Stimulated activated naive B cell treated with anti-CD40 and anti-IgM and Interleukin-4, amounts not matched to agents 10 μg/mL and 1 μg/mL and 100 μg/mL, for 72 hours (primary cell): ENCODE measurements at places on chromosomes 11 and 22.

- DNase-seq: no peak
Observed at GRCh38 chr11:125140233-125140632, 24.3 kb upstream of the PKNOX2 start.

DNA sequence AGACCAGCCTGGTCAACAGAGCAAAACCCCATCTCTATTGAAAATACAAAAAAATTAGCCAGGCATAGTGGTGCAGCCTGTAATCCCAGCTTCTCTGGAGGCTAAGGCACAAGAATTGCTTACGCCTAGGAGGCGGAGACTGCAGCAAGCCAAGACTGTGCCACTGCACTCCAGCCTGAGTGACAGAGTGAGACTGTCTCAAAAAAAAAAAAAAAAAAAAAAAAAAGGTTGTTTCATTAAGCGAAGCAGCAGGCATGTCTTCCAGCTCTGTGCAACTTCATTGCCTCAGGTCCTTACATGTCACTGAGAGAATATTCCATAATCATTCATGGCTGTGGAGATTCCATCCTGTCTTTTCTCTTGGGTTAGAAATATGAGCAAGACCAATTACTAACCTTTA lies 16.9 kb downstream of the GAB2 start:
- DNase-seq: no peak

GRCh38 chr11:69371731-69372588 lies 78.0 kb downstream of the MYEOV start:
- DNase-seq: no peak

DNA sequence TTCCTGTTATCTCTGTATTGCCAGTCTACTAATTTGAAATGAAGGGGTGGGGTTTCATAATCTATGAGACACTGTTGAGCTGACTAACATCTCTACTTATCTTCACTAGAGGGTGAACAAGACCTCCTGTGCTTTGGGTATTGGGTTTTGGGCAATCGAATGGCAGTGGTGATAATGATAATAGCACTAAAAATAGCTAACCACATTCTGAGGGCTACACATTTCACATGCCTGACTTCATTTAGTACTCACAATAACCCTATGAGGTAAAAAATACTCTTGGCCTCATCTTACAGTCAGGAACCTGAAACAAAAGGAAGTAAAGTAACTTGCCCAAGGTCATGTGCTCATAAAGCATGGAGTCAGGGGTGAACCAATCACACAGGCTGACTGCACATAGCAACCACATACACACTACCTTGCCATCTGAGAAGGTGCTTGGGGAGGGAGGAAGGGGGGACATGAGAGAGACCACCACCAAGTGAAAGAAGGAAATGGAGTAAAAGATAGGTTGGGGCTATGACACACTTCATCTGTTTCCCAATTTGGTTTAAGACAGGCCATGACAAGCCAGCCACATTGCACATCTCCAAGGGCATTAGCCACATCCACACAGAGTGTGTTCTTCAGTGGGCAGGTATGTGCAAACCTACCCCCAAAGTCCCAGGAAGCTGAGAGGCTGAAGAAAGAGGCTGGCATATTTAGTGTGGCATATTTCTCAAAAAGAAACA lies 387.6 kb upstream of the DDI1 start:
- peak; percentile 13 for DNase-seq

- no peak for DNase-seq
Observed at GRCh38 chr22:17268501-17269223, 49.4 kb upstream of the ADA2 start.

- no peak for DNase-seq
Observed at GRCh38 chr22:24433001-24433827, 5.8 kb downstream of the ADORA2A start.

DNA sequence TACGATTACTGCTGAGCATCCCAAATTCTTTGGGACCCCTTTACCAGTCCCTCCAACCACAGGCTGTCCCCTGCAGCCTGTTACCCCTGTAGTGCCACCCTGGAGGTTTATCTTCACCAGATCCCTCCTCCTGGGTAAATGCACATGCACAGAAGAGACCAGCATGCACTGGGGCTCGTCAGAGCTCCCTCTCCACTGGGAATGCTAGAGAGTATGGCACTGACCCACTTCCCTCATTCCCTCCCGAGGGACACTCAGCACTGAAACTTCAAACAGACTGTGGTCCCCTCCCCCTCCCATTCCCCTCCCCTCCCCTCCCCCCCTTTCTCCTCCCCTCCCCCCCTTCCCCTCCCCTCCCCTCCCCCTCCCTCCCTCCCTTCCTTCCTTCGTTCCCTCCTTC lies 49.1 kb downstream of the C11orf91 start:
- no peak for DNase-seq

- DNase-seq: no peak
Observed at GRCh38 chr11:32469791-32470190, 34.5 kb upstream of the WT1 start.

DNA sequence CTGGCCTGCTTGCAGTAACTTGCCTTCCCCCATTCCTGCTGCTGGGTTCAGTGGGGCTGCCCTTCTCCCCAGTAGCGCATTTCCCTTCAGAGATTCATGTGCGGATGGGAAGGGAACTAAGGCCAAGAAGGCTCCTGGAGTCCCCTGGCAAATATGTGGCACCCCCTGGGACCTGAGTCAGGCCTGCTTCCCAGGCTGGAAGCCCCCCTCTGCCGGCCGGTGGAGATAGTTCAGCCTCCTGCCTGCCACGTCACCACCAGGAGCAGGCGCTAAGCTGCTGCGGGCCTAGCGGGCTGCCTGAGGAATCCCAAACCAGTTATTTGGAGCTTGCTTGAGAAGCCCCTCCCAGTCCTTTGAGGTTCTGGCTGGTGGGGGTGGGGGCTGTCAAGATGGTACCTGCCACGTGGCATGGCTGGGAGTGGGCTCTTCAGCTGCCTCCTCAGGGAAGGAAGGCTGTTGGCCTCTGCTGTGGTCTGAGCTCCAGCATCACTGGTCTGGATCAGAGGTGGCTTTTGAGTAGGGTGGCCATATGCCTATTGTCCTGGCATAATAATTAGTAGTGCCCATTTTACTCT lies 2.0 kb downstream of the SERPINH1 start:
- no peak for DNase-seq

DNA sequence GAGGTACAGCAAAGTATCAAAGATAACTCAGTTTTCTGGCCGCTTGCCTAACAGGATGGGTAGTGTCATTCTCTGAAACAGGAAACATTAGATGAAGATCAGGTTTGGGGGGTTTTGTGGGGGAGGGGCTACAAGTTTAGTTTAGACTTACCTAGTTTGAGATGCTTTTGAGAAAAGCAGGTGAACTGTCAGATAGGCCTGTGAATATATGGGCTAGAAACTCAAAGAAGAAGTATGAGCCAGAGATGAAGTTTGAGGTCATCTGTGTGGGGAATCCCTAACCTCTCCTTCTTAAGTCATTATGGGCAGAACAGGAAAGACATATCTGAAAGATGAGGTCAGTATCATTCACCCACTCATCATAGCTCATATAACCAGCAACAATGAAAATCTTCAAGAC lies 11.9 kb downstream of the HOATZ start:
- no peak for DNase-seq

- no peak for DNase-seq
Observed at GRCh38 chr22:50571264-50572175, 6.7 kb downstream of the CPT1B start.

DNA sequence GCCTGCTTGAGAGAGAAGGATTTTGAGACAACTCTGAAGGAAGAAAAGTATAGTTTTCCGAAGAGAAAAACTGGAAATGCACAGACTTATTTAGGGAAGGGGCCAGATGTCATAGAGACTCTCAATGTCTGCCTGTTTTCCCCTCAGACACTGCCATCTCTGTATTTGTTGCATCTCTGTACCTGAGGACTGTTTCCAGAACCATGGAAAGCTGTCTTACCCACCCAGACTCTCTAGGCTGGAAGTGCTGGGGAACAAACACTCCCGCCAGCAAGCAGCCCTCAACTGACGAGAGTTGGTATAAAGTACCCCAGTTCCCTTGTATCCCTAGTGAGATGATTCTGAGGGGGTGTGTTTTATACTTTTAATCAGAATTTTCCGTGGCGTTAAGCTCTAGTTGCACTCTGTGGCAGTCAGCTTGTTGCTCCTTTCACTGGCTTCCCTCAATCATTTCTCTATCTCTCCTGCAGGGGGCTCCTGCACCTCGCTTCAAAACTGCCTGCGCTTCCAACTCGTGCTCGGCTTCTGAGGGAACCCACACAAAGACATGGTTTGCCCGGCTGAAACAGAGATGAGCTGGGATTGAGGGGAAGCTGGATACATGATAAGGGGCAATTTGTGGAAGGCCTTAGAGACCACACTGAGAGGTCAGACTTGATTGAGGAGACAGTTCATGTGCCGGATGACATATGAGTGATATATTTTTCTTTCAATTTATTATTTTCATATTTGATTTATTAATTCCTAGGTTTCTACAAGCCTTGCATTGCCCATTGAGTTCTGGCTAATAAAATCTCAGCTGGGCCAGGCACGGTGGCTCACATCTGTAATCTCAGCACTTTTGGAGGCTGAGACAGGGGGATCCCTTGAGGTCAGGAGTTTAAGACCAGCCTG lies 36.9 kb upstream of the CLPB start:
- DNase-seq: peak; percentile 47

DNA sequence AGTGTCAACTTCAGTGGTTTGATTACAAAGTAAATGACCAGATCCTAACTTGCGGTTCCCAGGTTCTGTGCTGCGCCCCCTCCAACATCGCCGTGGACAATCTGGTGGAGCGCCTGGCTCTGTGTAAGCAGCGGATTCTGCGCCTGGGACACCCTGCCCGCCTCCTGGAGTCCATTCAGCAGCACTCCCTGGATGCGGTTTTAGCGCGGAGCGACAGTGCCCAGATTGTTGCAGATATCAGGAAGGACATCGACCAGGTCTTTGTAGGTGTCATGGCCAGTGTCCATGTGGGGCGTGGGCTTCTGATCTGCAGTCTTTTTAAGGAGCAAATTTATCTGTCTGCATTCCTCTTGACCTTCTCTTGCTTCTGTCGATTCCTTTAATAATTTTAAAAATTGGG lies 11.1 kb downstream of the IGHMBP2 start:
- no peak for DNase-seq

DNA sequence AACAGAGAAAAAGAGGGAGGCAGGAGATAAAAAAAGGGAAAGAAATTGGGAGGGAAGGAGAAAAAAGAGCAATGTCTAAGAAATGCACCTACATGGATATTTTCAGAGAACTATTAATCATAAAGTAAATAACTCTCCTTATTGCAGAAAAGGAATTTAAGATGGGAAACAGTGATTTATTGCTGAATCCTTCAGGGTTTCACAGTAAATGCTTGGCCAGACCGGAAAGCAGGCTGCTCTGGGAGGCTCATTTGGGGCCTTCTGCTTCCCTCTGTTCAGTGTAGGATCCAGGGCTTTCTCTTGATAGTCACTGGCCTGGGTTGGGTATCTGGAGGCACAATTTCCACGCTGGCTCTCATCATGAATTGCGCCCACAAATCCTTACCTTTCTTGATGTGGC lies 324.3 kb upstream of the SORL1-AS1 start:
- DNase-seq: no peak

GRCh38 chr11:290621-291231 lies 1.8 kb downstream of the PGGHG start:
- DNase-seq: no peak

- no peak for DNase-seq
Observed at GRCh38 chr11:75631086-75631730, 37.6 kb downstream of the MAP6 start.

DNA sequence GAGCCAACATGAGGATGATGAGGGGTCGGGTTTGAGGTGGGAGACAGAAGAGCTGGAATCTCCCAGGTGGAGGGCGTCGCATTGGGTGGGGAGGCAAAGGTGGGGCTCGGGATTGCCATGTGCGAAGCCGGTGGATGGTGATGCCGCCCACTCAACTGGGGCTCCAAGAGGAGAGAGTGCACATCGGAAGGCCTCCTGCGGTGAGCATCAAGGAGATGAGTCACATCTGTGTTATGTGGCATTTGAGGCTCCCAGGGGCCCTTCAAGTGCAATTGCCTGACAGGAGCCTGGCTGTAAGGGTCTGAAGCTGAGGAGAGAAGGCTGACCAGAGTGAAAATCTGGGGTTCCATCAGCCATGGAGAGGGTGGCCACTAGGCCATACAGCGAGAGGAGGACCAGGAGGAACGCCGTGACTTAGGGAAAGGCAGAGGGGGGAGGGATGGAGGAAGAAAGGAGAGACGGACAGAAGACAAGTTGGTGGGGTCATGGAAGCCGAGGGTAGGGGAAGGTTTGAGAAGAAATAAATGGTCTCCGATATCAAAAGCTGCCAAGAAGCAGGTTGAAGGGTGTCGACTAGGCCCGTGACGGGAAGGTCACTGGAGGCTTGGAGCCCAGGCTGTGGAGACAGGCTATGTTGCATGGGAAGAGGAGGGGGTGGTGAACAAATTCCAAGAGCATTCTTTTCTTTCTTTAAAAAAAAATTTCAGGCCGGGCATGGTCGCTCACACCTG lies 21.3 kb downstream of the RASD2 start:
- DNase-seq: no peak

DNA sequence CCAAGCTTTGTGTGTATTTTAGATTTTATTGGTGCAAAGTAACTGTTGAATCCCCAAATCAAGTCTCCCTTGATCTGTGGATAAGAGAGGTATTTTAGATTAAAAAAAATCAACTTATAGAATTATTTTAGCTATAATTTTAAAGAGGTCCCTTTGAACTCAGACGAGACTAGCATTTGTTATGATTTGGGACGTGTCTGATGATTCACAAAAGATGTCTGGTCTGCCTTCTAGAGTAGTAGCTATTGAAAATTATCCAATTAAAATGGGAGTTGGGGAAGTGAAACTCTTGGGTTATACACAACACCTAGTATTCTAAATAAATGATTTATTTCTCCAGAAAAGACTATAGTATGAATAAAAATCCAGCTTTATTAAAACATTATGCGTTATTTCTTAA lies 227.9 kb upstream of the GRIA4 start:
- DNase-seq: no peak

- no peak for DNase-seq
Observed at GRCh38 chr11:61911128-61911700, 6.2 kb downstream of the RAB3IL1 start.

DNA sequence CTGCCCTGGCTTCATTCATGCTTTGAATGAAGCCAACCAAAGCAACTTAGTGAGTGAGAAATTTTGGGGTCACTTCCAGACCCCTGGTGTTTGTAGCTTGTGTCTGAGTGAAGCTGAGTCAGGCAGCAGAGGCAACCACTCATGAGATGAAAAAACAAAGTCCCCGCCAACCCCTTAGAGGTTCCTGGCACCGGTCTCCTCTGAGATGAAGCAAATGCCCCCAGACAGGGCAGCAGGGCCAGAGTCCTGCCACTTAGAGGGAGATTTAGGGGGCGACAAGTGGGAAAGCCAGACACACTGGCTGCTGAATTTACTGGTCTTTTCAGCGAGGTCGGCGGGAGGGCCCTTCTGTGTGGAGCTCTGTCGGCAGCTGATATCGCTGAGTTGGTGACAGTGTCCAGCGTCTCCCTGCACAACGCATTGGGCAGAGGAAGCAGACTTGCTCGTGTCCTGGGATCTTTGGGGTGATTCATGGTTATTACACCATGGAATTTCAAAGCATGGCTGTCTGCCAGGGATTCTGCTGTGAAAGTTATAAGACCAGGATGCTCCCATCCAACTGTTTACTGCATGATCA lies 482.6 kb downstream of the MIAT start:
- no peak for DNase-seq

GRCh38 chr11:120290956-120291355 lies 34.1 kb upstream of the TLCD5 start:
- no peak for DNase-seq

GRCh38 chr11:76978239-76978638 lies 56.0 kb upstream of the B3GNT6 start:
- DNase-seq: no peak
